ENCODE measurements at places on chromosomes 7 and 10. TPM values are rescaled to one million over a fixed set of nuclear protein-coding genes. Genes with fewer than 3 reads are reported as not detected.

Gene LRRC4
- 2.4 TPM for total RNA-seq

Gene CDC14C
- total RNA-seq, result not detected

Gene WDR86
- total RNA-seq, result 0.41 TPM

Gene TMEM196
- total RNA-seq, result not detected

Gene FGFR2
- 0.70 TPM for total RNA-seq

Gene TEX36
- not detected for total RNA-seq

Gene GPR26
- not detected for total RNA-seq

Gene TSPAN33
- 14.9 TPM for total RNA-seq

Gene ACBD7
- total RNA-seq, result not detected

Gene TRIM8
- total RNA-seq, result 109 TPM

Gene MYL7
- total RNA-seq, result 3,838 TPM

Gene ATG9B
- not detected for total RNA-seq

- DNase-seq, result no peak
Measured at GRCh38 chr7:88615336-88615735, 144.2 kb upstream of the ZNF804B start.

GRCh38 chr10:35092851-35093250 lies 2.7 kb upstream of the CUL2 start:
- DNase-seq, result no peak

- no peak for DNase-seq
Measured at GRCh38 chr7:101650579-101651081, 21.5 kb upstream of the MYL10 start.

GRCh38 chr7:156206174-156206573 lies 393.9 kb upstream of the SHH start:
- DNase-seq, result no peak

GRCh38 chr7:132182992-132183391 lies 393.3 kb downstream of the PLXNA4 start:
- no peak for DNase-seq

DNA sequence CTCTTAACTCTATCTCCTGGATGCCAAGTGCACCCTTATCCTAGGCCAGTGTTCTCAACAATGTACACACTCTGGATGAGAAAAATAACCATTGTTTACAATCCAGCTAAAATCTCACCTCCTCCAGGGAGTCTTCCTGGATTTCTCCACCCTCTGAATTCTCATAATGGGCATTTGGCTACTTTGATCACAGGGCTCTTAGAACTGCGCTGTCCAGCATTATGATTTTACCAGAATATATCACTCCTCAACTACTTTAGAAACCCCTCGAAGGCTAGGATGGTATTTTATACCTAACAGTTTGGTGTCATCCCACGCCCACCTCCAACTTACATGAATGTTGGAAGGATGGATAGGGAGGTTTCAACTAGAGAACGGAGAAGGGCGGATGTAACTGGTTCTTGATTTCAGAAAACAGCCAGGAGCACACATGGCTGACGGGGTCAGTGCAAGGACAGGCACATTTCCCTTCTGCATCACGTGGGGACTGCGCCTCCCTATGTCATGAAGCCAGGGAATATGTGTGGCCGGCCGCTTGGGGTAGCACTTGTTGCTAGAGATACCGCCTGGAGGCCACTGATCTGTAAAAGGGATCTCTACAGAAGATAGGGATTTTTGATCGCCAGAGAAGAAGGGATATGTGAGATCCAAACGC lies 1.2 kb upstream of the ATP6V0E2 start:
- DNase-seq, result peak; percentile 88

DNA sequence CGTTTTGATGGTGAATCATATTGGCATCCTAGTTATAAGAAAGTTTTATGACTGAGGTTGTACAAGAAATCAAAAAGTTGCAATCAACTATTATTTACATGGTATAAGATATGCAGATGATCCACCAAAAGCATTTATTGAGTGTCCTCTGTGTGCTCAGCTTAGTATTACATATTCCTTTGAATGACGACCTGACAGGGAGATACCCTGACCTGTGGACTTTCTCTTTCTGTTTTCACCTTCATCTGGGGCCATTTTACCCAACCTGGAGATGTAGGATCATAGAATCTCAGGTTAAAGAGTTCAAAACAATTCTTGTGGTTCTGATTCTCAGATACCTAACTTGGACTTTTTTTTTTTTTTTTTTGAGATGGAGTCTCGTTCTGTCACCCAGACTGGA lies 269.1 kb upstream of the SORCS1 start:
- no peak for DNase-seq

DNA sequence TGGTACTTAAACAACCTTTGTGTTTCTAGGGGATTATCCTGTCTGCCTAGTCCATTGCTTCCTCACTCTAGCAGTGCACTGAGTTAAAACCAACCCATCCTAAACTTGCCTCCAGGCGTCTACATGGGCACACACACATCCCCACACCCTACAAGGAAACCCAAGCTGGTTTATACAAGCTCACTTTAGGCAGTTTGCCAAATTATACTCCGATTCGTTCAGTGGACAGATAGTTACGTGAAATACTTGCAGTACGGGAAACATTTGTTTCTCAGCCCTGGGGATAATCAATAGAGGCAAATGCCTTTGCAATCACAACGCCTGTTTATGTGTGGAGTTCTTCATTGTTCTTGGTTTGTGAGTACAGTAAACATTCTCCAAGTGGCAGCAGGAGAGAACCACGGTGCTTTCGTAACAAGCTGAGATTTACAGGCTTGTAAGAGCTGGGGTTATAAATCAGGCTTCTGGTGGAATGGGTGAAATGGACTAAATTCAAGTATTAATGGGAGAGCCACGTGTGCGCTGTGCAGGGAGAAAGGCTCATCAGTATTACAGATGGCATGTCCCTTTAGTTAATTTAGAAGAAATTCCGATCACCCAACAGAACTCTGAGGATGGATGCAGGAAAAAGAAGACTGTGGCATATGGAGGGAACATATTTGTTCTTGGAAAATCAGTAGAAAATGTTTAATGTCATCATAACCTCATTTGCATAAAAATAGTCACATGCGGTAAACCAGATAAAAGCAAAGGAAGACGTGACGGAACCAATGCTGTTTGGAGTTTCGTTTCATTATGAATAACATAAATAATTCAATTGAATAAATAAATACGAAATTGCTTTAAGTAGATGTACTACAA lies 217.1 kb downstream of the GALNT17 start:
- no peak for DNase-seq

- DNase-seq, result no peak
Measured at GRCh38 chr7:70072220-70072619, 473.9 kb downstream of the AUTS2 start.

- no peak for DNase-seq
Measured at GRCh38 chr10:63240807-63241206, 107.7 kb downstream of the NRBF2 start.

GRCh38 chr7:48636391-48637015 lies 287.8 kb upstream of the CDC14C start:
- no peak for DNase-seq

DNA sequence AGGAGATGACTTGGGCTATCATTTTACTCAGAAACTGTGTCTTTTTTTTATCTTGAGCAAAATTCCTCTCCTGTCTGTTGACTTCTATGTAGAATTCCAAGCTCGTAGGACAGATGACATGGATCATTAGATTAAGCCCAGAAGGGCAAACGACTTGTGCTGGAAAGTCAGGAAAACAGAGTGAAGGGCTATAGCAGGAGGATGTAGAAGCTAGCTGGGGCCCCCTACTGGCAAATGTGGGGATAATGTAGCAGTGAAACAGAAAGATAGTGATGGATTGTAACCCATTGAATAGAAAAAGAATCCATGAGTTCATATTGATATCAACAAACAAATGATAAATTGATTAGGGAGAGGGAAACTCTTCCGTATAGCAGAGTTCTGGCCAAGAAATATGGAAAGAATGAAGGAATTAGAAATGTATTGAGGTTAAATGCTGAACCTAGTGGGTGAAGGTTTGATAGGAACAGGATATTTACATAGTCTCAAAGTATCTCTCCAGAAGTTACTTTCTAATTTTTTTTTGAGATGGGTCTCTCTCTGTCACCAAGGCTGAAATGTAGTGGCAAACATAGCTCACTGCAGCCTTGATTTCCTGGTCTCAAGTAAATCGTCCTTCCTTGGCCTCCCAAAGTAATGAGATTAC lies 103.6 kb downstream of the LYZL1 start:
- no peak for DNase-seq

DNA sequence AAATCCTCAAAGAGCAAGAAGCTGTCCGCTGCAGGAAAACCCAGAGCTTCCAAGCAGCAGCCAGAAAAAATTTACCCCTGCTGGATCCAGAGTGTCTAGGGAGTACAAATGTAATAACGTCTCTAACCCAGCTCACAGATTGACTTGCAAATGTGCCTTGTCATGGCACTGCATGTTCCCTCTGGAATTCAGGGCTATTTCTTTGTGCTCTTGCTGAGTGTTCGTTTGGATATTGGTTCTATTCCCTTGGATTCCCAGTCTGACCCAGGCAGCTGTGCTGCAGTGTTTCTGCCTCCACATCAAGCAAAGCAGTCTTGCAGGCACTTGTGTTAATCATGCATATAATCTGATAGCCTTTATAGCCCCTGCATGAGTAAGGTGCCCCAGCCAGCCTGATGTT lies 209.9 kb upstream of the GHITM start:
- DNase-seq, result no peak

- DNase-seq, result no peak
Measured at GRCh38 chr10:19169041-19169440, 120.4 kb downstream of the MALRD1 start.

- no peak for DNase-seq
Measured at GRCh38 chr10:113241599-113242360, 291.7 kb downstream of the TCF7L2 start.

GRCh38 chr10:48671914-48672595 lies 12.6 kb upstream of the WDFY4 start:
- DNase-seq, result no peak

GRCh38 chr10:35937546-35937945 lies 295.4 kb upstream of the FZD8 start:
- no peak for DNase-seq

DNA sequence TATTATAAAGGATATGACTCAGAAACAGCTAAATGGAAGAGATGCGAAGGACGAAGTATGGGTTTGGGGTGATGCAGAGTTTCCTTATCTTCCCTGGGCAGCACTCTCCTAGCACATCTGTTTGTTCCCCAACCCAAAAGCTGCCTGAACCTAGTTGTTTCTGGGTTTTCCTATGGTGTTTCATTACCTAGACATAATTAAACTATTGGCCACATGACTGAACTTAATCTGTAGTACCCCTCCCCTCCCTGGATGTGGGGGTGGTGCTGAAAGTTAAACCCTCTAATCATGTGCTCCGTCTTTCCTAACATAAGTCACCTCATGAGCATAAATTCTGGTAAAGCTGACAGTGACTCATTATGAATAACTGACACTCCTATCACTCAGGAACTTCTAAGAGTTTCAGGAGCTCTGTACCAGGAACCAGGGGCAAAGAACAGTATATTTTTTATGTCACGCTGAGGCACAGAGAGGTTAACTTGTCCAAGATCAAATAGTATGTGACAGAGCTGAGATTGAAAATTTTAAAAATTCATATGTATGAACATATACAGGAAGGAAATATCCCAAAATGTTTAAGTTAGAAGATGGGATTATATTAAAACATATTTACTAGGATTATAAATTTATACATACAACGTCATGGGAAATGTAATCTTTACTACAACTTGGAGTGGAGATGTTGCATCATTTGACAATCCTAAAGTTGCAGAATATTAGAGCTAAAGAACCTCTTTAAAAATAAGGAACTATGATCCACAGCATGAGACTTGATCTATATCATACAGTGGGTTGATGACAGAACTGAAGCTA lies 4.8 kb downstream of the STRIP2 start:
- DNase-seq, result no peak

DNA sequence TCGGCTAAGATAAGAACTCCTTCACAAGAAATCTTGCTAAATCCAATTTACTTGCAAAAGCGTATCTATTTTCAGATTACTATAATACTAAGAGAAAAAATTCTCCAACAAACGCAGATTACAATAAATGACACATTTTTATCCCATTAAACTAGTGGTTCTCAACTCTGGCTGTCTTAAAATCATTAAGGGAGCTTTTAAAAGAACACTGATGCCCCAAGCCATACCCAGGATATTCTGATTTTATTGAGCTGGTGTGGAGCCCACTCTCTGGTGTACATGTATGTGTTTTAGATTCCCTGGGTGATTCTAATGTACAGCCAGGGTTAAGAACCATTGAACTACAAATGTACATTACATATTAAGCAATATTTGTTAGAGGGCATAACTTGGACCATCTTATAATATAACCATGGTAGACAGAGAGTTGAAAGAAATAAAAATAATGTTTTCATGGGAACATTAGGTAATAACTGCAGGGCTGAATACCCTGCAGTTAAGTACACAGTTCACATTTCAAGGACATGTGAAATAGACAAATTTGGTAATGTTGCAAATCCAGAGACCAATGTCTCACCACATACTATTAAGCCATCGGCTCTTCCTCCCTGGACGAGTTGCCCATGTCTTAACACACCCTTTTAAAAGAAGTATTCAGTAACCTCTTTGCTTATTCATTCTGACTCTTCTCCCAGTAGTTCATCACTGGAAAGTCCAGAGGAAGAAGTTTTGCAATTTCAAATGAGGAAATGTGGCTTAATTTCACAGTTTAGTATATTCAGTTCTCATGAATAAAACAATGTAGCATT lies 6.2 kb downstream of the GSAP start:
- no peak for DNase-seq

GRCh38 chr7:135644154-135644553 lies 18.2 kb upstream of the STMP1 start:
- no peak for DNase-seq

DNA sequence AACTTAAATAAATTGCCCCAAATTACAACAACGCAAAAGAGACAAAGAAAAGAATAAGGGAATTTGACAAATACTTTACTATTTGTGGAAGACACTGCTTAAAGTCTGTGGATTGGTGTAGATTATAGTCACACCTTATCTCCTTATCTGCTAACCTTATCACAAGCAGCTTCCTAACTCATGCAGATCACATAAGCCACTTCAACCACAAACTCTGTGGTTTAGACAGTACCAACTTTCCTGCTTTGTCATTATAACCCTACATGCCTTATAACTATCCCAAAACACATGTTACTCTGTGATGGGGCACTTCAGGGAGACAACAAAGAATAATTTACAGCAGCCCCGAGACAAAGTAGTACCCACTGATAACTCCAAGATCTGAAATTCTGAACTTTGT lies 41.5 kb upstream of the PPP3CB start:
- no peak for DNase-seq

DNA sequence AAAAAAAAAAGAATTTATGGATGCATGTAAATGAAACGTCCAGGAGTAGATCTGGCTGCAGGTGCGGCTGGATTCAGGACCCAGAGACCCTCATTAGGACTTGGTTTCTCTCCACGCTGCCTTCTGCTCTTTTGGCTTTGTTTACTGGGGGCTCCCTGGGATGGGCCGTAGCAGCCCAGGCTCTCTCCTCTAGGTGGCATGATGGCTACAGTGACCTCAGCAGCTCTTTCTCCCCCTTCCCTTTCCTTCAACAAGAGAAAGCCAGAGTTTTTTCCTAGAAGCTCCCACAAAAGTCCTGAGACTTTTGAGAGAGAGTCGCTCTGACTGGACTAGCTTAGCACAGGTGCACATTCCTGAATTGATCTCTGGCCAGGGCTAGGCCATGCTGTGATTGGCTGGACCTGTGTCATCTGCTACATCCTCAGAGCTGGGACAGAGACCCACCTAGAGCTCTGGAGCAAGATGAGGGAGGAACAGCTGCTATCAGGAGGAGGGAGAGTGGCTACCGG lies 67.8 kb upstream of the PDCD4 start:
- DNase-seq, result no peak

GRCh38 chr7:73824986-73825385 lies 5.8 kb upstream of the CLDN4 start:
- no peak for DNase-seq

All from Right ventricle myocardium inferior (tissue), 1 donor.